ENCODE measurements at places on chromosomes 12 and 14. TPM values are rescaled to one million over a fixed set of nuclear protein-coding genes. Genes with fewer than 3 reads are reported as not detected.
A peak's percentile ranks its signal among the peaks of the same experiment; 100 is the strongest.

KLRC2 gene
- 0.43 TPM for total RNA-seq

AMDHD1 gene
- 0.15 TPM for total RNA-seq

LRCOL1 gene
- total RNA-seq: not detected

DDHD1 gene
- 40.1 TPM for total RNA-seq

MYH6 gene
- not detected for total RNA-seq

SYNDIG1L gene
- not detected for total RNA-seq

KRT85 gene
- not detected for total RNA-seq

TMTC1 gene
- 0.93 TPM for total RNA-seq

OTUB2 gene
- 0.77 TPM for total RNA-seq

GLT8D2 gene
- total RNA-seq: 0.41 TPM

DPF3 gene
- 3.2 TPM for total RNA-seq

MFAP5 gene
- total RNA-seq: not detected

PTGDR gene
- total RNA-seq: not detected

MORN3 gene
- 0.15 TPM for total RNA-seq

TEP1 gene
- total RNA-seq: 23.2 TPM

CD27 gene
- 116 TPM for total RNA-seq

DNA sequence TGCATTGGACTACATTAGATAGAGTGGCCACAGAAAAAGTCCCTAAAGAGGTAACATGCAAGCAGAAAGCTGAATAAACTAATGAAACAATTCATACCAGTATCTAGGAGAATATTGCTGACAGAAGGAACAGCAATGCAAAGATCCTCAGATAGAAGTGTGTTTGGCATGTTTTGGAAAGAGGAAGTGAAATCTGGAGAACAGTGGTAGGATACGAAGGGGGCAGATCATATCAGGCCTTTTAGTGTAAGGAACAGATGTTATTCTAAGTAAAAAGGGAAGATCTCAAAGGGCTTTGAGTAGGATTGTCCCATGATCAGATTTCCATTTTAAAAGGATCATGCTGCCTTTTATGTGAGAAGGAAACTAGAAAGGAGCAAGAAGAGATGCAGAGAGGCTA, 342.9 kb downstream of the PAWR start:
- DNase-seq: no peak

DNA sequence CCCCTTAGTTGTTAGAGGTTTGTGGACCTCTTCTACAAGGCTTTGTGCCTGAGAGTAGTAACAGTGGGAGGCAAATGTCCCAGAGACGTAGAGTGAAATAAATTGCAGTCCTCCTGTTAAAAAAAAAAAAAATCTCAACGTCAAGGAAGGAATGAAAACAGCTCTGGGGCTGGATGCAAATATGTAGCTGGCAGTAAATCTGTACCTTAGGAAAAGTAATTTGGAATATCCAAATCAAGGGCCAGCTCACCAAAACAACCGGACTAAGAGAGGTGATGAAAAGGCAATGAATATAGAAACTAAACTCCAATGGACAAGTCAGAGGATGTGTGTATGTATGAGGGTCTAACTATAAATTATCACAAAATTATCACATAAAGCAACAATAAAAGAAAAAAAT, 27.0 kb downstream of the SINHCAF start:
- no peak for DNase-seq

DNA sequence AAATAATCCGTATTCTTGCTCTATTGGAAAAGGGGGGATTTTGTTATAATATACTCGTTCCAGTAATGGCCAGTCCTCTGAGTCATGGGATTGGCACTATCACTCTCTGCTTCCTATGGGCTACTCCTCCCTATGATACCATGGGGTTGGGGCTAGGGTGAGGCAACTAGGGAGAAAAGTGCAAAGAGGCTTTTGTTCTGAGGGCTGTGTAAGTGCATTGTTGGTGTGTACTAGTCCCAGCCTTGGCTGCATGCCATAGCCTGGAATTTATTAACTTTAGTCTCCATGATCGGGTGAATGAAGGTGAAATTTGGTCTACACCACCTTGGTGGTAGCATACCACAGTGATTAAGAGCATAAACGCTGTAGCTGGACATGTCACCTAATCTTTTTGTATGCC, 247.6 kb downstream of the RPAP3 start:
- DNase-seq: no peak

- no peak for DNase-seq
Measured at GRCh38 chr12:6852651-6853354, 853 bp downstream of the USP5 start.

DNA sequence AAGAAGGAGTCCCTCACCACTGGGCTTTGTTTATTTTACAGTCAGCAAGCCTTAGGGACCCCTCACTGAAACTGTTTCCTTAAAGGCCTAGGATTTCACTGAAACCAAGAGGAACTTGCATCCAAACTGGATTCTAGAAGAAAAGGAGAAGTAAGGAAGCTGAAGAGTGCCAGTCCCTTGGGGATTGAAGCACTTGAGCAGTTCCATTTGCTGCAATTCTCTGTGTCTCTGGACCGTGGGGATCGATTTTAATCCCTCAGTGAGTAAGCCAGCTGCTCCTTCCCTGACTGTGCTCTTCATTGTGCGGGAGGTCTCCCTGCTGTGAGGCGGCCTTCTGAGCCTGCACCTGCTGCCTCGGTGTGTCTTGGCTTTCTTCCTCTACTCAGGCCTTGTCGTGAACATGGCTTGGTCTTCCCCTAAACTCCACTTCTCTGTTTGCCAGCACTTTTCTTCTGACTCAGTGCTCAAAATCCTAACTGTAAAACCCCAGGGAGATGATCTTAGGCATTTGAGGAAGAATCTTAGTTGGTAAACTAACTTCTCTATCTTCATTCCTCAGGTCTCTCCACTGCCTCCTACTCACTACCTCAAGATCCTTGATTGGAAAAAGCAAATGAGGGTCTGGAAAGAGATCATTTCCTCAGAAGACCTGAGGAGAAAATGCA, 132.6 kb downstream of the SLC38A6 start:
- DNase-seq: no peak

DNA sequence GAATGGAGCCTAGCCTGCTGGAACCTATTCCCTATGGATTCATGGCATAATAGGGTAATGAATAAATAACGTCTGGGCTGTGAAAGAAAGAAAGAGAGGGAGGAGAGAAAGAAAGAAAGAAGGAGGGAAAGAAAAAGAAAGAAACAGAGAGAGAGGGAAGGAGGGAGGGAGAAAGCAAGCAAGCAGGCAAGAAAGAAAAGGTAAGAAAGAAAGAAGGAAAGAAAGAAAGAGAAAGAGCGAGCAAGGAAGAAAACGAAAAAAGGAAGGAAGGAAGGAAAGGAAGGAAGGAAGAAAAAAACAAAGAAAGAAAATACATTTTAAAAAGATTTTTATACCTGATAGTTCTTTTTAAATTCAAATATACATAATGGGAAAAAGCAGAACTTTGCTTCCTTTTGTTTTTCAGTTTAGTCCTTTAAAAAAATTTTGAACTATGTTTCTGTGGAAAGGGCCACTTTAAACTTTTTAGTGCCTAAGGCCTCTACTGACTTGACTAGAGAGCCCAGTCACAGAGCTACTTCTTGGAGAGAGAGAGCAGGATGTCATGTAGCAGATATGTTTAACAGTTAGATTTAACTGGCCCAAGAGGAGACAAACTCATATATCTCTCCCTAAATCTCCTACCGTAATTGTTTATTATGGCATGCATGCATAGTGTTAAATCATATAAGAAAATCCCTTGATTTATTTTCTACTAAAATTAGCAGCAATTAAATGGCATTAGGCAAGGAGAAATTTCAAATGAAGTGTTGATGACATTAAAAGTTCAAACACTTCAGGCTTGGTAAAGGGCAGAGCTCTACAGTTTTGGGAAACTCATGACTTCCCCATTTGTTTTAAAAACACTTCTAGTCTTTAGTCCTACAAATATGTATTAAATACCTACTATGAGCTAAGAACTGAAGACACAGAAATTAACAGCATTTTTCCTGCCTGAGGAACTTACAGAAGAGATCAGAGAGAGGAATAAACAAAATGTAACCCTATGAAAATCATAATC, 305.5 kb downstream of the BCAT1 start:
- DNase-seq: no peak

DNA sequence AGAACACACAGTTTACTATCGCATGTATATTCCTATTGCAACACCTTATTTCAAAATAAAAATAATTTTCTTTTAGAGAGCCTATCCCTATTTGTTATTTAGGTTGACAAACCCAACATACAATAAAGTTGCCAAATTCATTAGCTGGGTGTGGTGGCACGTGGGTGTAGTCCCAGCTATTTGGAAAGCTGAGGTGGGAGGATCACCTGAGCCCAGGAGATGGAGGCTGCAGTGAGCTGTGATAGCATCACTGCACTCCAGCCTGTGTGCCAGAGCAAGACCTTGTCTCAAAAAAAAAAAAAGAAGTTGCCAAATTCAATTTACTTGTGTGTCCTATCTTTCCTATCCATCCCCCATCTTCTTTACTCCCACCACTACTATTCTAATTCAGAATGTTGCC, 23.9 kb downstream of the DENND5B start:
- DNase-seq: no peak

DNA sequence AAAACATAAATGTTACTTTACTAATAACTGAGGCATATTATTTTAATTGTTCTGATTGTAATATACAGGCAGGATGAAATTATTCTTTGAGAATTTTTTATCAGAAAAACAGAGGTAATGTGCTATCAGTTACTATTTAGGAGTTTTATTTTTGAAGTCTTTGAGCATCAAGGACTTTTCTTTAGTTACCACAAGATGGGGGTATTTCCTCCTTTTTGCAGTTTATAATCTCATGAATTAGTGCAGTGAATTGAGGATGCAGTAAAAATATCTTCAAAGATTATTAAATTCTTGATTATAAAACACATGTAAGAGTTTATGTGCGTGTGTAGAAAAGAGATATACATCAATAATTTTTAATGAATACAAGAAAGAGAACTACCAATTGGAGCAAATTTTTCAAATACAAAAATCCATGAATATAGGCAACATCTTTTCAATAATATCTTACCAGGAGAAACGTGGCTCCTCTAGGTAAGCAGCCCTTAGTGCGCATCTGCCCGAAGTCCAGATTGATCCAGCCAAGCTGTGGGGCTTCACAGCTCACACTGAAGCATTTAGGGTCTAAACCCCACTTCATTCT, 71.6 kb downstream of the ERGIC2 start:
- DNase-seq: no peak

DNA sequence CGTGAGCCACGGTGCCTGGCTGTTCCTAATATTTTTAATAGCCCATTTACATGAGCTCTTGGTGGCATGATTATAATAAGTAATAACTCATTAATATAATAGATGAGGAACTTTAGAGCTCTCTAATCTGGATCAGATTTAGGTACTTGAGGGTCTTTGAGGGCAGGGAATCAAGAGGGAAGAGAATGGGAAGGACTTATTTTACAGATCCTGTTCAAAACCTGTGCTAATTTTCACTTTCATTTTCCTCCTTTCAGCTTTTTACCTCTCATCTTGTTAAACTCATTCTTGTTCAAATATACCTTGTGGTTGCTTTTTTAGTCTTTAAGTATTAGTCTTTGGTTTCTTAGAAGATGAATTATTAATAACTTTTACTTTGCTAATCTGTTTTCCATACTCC, 5.6 kb downstream of the NECAP1 start:
- no peak for DNase-seq

DNA sequence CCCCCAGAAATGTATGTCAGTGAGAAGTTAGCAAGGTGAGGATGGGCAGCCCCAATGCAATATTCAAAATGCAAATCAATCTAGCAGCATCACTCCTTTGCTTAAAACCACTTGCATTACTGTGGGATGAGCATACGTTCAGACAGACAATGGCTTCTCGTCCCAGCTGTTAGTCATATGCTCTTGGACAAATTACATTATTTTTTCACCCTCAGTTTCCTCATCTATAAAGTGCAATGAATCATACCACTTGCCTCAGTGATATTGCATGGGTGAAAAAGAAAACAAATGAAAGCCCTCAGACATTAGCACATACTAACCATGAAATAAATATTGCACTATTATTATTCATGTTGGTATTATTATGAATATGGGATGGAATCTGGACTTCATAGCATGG, 132.3 kb downstream of the C12orf75 start:
- DNase-seq: no peak

GRCh38 chr14:94132285-94132887, 3.0 kb upstream of the IFI27L2 start:
- DNase-seq: no peak

- no peak for DNase-seq
Measured at GRCh38 chr14:99529899-99530298, 48.7 kb downstream of the CCNK start.

GRCh38 chr14:86782092-86782580, 1210.8 kb downstream of the GALC start:
- DNase-seq: no peak

DNA sequence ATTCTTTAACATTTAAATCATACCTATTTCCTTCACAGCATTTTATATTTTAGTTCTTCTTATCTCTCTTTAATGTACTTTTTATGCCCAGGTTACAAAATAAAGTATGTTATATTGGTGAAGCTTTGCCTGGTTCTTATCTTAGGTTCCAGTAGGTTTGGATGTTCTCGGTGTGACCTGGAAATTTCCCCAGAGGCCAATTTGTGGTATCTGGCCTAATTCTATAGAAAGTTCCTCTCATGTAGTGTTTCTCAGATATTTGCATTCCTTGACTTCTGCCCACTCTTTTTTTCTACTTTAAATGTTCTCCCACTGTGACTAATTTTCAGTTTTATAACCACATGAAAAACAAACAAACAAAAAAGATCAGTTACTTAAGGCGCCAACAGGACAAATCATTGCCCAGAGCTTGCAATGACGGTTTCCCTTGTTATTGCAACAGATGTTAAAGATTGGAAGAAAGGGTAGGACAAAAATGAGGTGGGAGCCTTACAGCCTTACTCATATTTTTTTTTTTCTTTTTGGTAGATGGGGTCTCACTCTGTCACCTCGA, 41.2 kb upstream of the PPM1H start:
- no peak for DNase-seq

DNA sequence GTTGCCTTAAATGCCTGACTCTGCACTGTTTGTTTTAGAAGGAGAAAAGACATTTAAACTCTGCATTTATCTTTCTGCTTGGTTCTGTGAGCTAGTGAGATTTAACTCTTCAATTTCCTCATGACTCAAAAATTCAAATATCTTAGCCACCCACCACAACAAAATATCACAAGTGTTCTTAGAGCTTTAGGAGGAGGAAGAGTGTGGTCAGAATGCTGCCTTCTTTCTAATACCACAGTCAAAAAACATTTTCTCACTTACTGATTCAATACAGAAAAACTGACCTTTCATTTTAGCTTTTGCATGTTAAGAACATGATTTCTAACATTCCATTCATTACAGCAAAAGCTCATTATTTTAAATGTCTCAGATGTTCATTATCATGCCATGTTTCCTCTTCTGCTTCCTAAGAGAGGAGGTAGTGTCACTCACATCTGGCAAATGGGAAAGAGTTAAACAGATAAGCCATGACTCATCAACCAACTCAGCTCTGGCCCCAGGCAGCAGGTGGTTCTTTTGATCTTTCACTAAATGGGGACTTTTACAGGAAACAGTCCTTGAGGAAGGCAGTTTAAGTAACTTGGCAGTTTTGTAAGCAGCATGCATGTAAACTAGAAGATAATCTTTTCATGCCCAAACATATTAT, 56.4 kb upstream of the RNU6-8 start:
- DNase-seq: peak; percentile 66

- DNase-seq: no peak
Measured at GRCh38 chr14:80346395-80346794, 135.1 kb upstream of the DIO2 start.

- no peak for DNase-seq
Measured at GRCh38 chr12:50099302-50100008, 4.4 kb upstream of the GPD1 start.

GRCh38 chr12:15323480-15323879, 1.2 kb downstream of the PTPRO start:
- no peak for DNase-seq

GRCh38 chr12:92336641-92337040, 191.0 kb upstream of the BTG1 start:
- no peak for DNase-seq

- DNase-seq: no peak
Measured at GRCh38 chr14:31942166-31942841, 134.8 kb upstream of the ARHGAP5 start.

All from GM12878 (cell line).